Activated CD8-positive, alpha-beta T cell treated with anti-CD3 and anti-CD28 coated beads, Interleukin-2, amount 10 ng/mL, durations not matched to agents 7 days and 5 days (primary cell): ENCODE measurements at places on chromosomes 2 and 18. TPM values are rescaled to one million over a fixed set of nuclear protein-coding genes. Genes with fewer than 3 reads are reported as not detected.

DNA sequence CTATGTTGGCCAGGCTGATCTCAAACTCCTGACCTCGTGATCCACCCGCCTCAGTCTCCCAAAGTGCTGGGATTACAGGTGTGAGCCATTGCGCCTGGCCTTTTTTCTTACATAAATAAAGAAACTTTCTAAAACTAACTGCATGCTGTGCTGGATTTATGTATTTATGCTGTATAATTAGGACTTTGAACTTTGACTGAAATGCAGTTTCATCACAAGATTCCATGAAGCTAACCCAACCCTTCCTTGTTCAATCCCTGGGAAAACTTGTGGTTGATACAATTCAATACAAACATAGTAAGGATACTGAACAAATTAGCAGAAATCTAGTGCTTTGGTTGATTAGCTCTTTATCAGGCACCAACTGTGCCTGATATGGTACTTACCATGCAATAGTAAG, 20.9 kb upstream of the SLC35F5 start:
- DNase-seq = no peak

- peak; percentile 4 for DNase-seq
Observed at GRCh38 chr18:48824231-48824970, 126.4 kb downstream of the SMAD7 start.

DNA sequence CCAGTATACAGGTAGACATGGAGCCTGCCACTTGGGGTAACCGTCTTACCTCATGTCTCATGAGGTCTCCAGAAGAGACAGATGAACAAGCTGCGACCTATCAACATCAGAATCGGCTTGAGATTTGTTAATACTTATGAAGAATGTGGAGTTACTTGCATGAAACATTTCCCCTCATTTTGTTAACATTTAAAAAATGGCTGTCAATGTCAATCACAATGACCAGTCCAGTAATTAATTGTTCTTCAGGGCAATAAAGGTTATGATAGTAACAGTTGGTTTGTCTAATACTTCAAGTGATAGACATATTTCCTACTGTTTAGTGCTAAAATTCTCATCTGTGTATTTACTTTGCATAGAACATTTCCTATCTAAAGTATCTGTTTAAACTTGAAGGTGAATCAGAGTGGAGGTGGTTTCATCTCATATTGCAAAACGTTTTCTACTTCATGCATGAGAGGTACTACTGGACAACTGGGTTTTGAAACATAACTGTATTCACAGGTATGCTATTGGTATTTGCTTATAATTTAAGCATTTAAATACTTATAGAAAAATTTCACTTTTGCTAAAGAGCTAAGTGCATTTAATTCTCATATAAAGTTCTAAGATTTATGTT, 15.1 kb downstream of the SERTAD2 start:
- no peak for DNase-seq

GRCh38 chr18:54181856-54182602, 42.4 kb downstream of the MBD2 start:
- no peak for DNase-seq

DNA sequence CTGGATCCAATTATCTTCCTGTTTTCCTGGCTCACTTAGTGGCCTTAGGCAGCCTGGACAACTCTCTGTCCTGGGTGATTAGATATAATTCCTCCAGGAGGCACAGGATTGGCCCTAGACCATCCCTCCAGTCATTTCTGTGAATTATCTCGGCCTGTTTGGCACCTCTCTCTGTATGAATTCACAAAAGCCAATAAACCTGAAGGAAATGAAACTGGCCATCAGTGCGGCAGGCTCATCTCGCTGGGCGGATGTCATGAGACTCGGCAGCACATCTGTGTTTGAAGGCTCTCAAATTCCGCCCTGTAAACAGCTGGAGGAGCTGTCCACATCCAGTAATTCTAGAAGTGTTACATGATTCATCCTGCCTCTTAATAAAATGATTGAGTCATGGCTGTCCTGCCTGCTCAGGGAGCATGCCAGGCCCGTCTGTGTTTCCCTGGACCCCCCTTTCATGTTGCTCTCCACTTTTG, 38.6 kb downstream of the ACOXL start:
- no peak for DNase-seq

DNA sequence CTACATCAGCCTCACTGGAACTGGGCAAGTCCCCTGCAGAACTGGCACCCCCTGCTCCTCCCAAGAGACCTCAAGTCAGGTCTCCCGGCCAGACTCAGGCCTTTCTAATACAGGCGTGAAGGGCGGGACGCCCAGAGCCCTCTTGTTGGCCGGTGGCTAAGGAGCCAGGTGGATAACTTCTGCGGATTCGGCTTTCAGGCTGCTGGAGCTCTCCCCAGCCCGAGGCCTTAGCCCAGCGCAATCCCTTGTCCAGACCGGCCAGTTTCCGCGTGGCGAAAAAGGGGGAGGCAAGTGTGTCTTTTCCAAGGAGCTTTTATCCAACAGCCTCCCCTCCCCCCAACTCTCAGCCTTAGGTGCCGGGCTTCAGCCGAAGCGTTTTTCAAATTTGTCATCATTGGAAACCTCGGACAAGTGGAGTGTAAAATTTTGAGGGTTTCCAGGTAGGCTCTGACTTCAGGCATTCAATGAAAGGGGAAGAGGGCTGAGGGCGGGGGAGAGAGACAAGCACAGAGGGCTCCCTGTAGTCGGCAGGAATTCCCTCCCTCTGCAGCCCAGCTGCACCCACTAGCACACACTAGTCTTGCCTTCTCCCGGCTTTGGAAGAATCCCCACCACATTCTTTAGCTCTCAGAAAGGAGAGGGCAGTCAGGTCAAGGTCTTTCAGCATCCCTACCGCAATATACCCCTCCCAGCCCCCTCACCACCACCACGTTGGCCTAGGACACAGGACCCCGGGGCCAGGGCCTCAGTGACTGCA, 9.5 kb upstream of the SATB2 start:
- no peak for DNase-seq

DNA sequence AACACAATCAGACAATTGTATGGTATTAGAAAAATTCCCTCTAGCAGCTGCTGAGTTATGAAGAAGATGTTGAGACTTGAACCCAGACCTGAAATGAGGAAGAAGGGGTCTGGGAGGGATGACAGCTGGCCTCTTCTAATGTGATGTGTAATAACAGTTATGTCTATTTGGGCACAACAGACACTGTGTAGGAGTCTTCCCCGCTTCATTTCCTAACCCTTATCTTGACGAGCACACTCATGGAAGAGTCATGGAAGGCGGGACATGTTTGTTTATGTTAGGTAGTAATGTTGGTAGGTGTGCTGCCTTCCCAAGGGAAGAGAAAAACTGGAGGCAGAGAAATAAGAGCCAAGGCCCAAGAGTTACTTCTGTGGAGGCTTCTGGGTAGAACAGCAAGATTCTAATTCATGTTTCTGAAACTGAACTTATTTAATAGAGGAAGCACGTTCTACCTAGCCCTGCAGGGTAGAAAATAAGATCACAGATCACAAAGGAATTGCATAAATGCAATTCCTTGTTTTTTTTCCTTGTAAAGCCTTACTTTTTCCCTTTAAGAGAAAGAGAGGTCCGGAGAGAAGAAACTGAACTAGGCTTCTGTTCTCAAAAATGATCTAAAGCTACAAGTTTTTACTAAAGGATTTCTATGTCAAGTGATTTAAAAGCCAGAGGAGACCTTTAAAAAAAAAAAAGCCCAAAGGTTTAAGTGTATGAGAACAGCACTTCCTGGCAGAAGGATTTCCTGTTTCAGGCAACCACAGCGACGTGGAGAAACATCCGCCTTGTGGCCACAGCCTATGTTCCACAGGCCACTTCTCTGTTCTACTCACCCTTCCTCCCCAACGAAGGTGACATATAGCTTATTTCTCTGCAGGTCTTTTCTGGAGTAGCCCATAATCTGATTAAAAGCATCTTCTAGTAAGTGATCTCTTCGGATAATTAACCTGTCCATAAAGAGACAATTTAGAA, 68.5 kb upstream of the STK17B start:
- peak; percentile 94 for DNase-seq

DNA sequence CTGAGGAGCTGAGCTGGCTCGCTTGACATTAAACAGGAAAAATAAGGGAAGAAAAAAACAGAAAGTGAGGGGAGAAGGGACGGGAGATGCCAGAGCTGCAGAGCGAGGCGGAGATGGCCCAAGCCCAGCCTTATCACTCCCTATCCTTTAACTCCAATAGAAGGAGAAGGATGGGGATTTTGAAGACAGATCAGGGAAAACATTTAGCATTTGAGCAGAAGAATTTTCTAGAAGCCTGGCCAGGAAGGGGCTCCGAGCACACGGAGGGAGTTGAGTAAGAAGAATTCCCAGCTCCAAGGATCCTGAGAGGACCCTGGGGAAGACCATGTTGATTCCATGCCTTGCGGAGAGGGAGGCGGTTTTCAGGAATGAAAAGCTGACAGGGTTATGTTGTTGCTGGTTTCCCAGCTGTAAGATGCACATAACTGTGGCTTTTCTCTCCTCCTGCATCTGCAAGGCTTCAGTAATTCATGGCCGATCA, 35.6 kb downstream of the TWIST2 start:
- DNase-seq = no peak

DNA sequence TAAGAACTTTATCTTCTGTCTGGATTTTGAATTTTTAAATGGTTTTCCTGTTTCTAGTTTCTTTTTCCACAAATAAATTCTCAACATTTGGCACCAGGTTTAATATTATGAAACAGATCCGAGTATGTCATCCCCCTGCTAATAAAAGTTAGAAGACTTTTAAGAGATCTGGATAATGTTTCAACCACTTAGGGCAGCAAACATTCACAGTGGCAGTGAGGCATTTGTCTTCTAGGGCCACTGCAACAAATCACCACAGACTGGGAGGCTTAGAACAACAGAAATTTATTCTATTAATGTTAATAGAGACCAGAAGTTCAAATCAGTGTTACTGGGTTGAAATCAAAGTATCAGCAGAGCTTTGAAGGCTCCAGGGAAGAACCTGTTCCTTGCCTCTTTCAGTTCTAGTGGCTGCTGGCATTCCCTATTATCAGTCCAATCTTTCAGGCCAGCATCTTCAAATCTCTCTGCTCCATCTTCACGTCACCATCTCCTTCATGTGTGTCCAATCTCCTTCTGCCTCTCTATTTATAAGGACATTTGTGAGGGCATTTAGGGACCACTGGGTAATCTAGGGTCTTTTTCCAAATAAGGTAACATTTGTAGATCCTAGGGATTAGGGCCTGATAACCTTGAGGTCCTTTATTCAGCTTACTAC, 23.4 kb downstream of the ACSL3 start:
- DNase-seq = no peak

- DNase-seq = no peak
Observed at GRCh38 chr2:31556940-31557339, 23.8 kb downstream of the SRD5A2 start.

DNA sequence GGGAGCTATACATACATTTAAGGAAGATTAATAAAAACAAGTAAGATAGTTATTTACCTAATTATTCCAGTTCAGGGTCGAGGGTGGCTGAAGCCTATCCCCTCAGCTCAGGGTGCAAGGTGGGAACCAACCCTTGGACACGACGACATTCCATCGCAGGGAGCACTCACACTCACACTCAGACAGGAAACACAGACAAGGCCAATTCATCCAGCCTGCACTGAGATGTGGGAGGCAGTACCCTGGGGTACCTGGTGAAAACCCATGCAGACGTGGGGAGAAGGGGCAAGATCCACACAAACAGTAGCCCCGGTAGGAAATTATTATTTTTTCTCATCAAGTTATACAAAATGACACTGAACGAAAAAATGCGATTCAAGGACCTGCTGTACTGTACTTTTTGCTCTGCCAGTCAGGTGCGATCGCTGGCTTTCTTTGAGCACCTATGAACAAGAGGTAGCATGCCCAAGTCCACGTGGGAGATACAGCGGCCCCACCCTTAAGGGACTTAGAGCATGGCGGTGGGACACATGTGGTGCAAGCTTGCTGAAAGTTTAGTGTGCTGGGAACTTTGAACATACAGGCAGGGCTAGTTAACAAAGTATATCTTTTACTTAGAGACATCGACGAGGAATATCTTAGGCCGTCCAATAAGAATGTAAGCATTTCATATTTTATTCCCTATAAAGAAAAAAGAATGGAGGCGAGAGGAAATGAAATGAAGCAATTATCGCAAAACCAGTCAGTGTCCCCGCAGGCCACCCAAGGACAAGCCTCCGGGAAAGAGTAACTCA, 624 bp downstream of the METTL8 start:
- DNase-seq = peak; percentile 68

GRCh38 chr18:23998018-23998417, 16.5 kb upstream of the TTC39C start:
- DNase-seq = no peak

- DNase-seq = peak; percentile 21
Observed at GRCh38 chr2:221571551-221572218, 419 bp downstream of the EPHA4 start.

- peak; percentile 62 for DNase-seq
Observed at GRCh38 chr2:73985308-73986084, 786 bp downstream of the TET3 start.

DNA sequence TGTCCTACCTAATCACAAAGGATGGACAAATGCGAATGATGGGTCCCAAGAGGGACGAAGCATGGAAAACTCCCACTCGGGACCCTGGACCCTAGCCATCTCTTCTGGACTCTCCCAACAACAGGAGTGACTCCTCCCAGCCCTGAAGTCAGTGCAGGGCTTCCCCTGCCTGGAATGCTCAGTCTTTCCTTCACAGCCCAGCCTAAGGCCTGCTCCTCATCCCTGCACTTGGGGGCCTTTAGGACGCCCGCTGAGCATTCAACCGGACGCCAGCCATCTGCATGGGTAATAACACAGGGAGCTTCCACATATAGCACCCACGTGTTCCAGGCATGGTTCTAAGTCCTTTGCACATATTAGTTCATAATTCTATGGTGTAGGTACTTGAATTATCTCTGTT, 237.5 kb downstream of the KLHL29 start:
- no peak for DNase-seq

DNA sequence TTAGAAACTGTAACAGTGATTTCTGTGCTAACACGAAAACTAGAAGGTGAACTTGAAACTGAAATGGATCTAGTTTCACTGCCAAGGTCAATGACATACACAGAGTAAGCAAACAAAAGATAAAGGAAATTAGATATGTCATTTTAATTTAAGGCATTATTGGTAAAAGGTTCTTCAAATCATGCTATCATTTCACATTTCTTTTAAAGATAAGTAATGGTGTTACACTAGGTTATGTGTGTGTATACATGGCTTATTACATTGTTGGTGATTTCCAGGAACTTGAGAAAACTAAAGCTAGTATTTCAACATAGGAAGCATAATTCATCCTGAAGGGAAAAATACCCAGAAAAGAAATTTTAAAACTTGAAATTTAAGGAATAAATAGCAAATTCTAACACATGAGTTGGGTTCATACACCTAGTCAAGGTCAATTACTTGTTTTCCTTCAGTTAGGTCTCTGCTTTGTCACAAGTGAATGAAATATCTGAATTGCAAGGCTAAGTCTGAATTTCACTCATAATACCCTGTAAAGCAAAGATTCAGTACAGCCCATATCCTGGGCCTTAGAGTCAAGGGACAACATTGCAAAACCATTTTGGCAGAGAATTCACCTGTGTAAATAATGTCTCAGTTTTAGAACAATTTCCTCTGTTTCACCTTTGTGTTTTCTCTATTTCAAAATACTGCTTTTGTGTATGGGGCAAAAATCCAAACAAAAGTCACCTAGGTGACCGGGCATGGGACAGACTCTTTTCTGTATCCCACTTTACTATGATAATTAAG, 141.6 kb downstream of the SRBD1 start:
- no peak for DNase-seq

- DNase-seq = no peak
Observed at GRCh38 chr2:15762449-15762848, 170.8 kb downstream of the DDX1 start.

- DNase-seq = no peak
Observed at GRCh38 chr2:199895406-199895805, 15.7 kb upstream of the C2orf69 start.

GRB14 gene
- not detected for total RNA-seq

MAPK4 gene
- total RNA-seq = not detected

ABCG5 gene
- total RNA-seq = not detected
